Activated CD8-positive, alpha-beta memory T cell treated with anti-CD3 and anti-CD28 coated beads for 1 hour (primary cell): ENCODE measurements at places on chromosomes 11 and 22.

DNA sequence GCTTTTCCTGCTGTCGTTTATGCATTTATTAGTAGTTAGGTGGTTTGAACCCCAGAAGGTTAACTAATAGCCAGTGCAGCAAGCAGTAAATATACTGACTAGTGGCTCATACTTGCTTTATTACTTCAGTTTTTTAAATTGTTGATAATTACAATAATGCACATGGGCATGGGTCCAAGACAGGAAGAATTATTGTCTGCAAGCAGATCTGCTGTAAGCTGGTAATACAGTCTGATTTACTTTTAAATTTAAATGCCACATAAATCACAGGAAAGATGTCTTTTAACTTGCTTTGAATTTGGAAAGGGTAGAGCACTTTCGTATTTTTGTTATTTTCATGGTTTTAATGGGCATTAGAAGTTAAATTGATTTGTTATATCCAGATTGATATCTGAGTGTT is 27.1 kb downstream of the APLP2 start:
- no peak for DNase-seq

GRCh38 chr11:70742553-70743291 is 344.4 kb downstream of the CTTN start:
- no peak for DNase-seq

DNA sequence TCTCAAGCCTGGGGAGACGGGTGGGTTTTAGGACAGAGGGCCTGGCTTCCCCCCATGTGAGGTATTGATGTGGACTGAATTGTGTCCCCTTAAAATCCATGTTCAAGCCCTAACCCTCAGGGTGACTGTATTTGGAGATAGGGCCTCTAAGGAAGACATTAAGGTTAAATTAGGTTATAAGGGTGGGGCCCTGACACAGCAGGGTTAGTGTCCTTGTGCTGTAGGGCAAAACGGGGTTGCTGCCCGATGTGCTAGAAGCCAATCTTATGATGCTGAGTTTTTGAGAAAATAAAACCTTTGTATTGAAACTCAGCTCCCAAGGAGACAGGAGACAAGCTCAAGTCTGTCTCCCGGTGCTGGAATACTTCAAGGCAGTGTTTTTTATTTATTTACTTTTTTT is 71.1 kb upstream of the NUP50 start:
- DNase-seq = no peak

DNA sequence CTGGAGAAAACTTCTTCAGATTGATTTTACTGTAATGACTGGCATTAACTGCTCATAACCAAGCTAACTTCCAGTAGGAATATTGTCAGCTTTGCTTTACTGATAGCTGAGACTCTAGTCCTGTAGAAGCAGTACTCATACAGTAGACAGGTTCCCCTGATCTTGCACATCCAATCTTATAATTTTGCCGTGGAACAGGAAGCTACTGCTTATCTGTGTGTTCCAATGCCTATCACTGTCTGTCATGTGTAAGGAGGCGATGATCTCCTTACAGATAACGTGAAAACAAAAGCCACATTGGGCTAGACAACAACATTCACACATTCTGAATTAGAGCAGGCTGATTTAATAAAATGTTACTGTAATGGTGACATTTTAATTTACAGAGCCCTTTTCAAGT is 13.2 kb downstream of the HSD17B12 start:
- DNase-seq = no peak

DNA sequence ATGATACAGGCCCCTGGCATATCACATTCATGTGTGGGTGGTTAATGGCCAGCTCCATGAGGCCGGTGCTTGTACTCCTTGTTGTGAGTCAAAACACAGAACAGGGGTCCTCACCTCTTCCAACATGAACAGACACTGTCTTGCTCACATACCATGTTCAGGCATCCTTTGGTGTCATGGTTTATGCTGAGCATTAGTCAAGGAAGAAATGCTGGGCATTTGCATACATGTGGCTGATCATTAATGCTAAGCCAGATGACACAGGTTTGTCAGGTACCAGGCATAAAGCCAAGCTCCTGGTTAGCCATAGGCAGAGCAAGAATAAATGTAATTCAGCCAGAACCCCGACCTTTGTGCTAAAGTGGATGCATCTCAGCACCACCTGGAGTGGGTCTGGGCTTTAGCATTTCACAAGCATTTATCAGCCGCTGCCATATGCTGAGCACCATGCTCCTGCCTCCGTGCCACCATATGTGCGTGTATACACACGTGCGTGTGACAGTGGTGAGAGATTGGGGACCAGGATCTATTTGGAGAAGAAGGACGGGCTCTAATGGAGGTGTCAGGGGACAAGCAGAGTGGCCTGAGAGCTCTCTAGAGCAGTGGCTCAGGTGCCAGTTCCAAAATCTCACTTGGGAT is 55.0 kb downstream of the MICAL2 start:
- no peak for DNase-seq
